ENCODE measurements at places on chromosomes 3 and 15.
A peak's percentile ranks its signal among the peaks of the same experiment; 100 is the strongest.

- H3K27me3 ChIP-seq, result no peaks in the 10 kb centered on the region
- peaks cover 6% of the 10 kb centered on the region for H3K4me1 ChIP-seq
- H3K36me3 ChIP-seq, result no peaks in the 10 kb centered on the region
Measured at GRCh38 chr15:69880571-69881301, 217.0 kb downstream of the TLE3 start.

DNA sequence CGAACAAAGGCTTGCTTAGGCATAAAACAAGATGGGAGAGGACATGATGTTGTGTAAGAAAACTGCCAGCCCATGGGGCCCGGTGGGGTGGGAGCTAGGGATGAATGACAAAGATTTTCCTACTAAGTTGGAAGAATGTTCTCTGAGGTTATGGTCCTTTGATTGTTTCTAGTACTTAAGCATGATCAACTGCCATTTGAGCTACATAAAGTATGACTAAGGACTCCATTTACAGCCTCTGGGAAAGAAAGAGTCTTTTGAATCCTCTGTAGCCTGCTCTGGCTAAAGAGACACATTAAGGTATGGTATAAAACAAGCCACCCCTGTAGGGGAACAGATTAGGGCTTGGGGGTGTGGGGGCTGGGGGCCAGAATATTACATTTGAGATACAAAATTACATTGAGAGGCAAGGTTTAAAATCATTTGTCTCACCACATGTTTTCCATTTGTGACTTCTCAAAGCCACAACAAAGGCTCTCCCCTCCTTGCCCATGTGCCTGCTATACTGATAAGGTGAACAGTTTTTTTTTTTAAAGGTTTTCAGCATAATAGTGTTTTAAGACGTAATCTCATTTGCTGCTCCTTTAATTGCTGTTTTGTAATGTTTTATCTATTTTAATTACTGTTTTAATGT lies 323.4 kb downstream of the CHST2 start:
- H3K27ac ChIP-seq, result peak overlapping the region; percentile 54
- no peak for DNase-seq
- no peaks in the 10 kb centered on the region for H3K27me3 ChIP-seq
- no peaks in the 10 kb centered on the region for H3K36me3 ChIP-seq
- H3K4me1 ChIP-seq, result peaks cover 33% of the 10 kb centered on the region

DNA sequence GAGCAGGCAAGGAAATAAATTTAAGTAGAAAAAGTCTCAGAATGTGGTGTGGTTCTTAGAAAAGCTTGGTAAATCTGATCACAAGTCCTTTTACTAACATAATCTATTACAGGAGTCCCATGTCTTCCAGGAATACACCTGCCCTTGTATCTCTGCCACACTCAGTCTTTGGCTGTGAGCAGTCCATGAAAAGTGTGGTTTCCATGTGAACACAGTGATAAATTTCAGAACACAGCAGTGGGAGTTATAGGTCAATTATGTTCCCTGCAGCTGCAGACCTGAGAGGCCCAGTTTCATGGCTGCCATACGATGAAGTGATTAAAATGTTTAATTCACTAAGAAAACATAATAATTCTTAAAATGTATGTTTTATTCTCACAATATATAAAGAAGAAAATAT lies 366.9 kb upstream of the STAC start:
- no peaks in the 10 kb centered on the region for H3K27me3 ChIP-seq
- no peak overlapping the region for H3K4me3 ChIP-seq
- no peak for DNase-seq
- H3K4me1 ChIP-seq, result no peaks in the 10 kb centered on the region
- H3K36me3 ChIP-seq, result no peaks in the 10 kb centered on the region
- no peak overlapping the region for H3K27ac ChIP-seq

- no peaks in the 10 kb centered on the region for H3K27me3 ChIP-seq
- no peaks in the 10 kb centered on the region for H3K4me1 ChIP-seq
- no peak overlapping the region for H3K27ac ChIP-seq
- no peaks in the 10 kb centered on the region for H3K36me3 ChIP-seq
- DNase-seq, result no peak
Measured at GRCh38 chr3:162998205-162998604, 1501.6 kb downstream of the OTOL1 start.

DNA sequence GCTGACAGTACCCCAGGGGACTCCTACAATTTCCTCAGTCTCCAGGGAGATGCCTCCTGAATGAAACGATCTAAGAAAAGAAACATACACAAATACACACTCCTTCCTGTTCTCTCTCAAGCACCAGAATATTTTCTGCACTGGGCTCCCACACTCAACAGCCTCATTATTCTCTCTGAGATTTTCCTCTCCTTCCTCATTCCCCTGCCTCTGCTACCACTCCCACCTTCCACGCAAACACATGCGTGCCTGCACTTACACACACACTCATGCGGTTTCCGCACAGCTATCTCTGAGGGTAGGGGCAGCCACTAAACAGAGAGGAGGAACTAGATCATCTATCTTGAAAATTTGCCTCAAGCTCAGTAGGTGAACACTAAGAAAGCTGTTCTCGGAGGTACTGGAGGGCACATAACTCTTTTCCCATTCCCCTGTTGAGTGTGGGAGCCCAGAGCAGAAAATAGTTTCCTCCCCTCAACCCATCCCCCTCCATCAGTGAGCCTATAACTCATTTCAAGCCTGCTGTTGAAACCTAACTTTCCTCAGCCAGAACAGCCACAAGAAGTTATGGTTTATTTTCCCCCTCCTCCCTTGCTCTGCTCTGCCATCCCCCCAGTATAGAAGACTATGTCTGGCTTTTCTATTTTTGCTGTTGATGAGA lies 30.5 kb upstream of the TIPARP start:
- no peak for DNase-seq
- peaks cover 22% of the 10 kb centered on the region for H3K4me1 ChIP-seq
- peak overlapping the region; percentile 53 for H3K4me3 ChIP-seq

GRCh38 chr3:160162440-160162839 lies 62.8 kb upstream of the C3orf80 start:
- peaks cover 4% of the 10 kb centered on the region for H3K27me3 ChIP-seq
- no peak overlapping the region for H3K4me3 ChIP-seq
- DNase-seq, result no peak
- H3K4me1 ChIP-seq, result no peaks in the 10 kb centered on the region

DNA sequence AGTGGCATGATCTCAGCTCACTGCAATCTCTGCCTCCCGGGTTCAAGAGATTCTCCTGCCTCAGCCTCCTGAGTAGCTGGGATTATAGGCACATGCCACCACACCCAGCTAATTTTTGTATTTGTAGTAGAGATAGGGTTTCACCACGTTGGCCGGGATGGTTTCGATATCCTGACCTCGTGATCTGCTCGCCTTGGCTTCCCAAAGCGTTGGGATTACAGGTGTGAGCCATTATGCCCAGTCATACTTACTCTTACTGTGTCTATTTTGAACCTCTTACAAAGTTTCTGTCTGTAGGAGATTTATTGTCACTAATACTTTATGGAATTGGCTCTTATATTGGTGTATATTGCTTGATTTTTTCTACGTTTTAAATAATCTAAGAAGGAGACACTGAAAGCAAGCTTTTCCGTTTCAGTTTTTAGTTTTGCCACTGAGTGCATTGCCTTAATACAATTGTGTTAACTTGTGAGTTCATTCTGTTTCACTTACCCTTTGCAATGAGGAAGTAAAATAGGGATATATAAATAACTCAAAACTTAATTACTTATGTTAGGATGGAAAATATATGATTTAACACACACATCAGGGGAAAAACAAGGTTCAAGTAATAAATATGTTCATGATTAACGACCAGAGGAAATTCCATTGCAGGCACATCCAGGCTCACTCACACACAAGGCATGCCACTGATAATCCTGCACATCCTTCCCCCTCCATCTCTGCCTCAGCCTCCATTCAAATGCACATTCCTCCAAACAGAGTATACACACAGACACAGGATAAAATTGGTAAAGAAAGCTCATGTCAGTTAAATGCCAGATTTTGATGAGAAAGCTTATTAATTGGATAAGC lies 279.3 kb upstream of the RASGRP1 start:
- peaks cover 36% of the 10 kb centered on the region for H3K27me3 ChIP-seq
- H3K27ac ChIP-seq, result no peak overlapping the region
- no peaks in the 10 kb centered on the region for H3K4me1 ChIP-seq
- DNase-seq, result no peak

GRCh38 chr3:194111336-194111735 lies 24.6 kb upstream of the HES1 start:
- no peak for DNase-seq
- H3K4me3 ChIP-seq, result no peak overlapping the region
- peaks cover 10% of the 10 kb centered on the region for H3K4me1 ChIP-seq
- H3K27me3 ChIP-seq, result peaks cover 16% of the 10 kb centered on the region
- H3K36me3 ChIP-seq, result no peaks in the 10 kb centered on the region

DNA sequence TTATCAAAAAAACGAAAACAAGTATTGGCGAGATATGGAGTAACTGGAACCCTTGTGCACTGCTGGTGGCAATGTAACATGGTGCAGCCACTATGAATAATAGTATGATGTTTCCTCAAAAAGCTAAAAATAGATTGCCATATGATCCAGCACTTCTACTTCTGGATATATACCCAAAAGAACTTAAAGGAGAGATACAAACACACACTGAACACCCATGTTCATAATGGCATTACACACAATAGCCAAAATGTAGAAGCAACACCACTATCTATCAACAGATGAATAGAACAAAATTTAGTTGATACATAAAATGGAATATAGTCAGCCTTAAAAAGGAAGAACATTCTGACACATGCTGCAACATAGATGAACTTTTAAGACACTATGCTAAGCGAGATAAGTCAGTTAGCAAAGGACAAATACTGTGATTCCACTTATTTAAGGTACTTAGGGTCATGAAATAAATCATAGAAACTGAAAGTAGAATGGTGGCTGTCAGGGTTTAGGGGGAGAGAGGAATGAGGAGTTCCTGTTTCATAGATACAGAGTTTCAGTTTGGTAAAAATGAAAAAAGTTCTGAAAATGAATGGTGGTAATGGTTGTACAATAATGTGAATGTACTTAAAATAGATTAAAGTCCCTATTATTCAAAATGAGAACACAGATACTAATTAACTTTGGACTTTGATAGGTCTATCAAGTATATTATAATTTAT lies 59.4 kb upstream of the IMPG2 start:
- no peak for DNase-seq
- peak overlapping the region; percentile 10 for H3K4me3 ChIP-seq
- H3K27ac ChIP-seq, result peak overlapping the region; percentile 50
- H3K36me3 ChIP-seq, result peaks cover 5% of the 10 kb centered on the region

GRCh38 chr3:168220556-168220955 lies 124.8 kb upstream of the GOLIM4 start:
- no peaks in the 10 kb centered on the region for H3K36me3 ChIP-seq
- no peak overlapping the region for H3K4me3 ChIP-seq
- no peak for DNase-seq
- H3K27ac ChIP-seq, result no peak overlapping the region
